ENCODE measurements at places on chromosomes 13 and 19.

DNA sequence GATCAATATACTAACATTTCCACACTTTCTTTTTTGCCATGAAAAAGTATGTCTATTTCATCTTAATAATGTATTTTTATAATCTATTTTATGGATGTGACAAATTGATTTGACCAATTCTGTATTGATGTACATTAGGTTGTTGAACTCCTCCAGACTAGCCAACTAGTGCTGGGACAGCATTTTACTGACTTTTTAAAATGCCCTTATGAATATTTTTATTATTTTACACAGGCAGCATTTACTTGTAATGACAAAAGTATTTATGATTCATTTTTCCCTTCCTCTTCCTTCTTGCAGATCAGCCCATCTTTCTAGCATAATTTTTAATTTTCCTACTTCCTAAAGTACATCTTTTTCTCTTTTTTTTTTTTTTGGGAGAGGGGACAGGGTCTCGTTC lies 918 bp upstream of the FUZ start:
- no peak for DNase-seq

DNA sequence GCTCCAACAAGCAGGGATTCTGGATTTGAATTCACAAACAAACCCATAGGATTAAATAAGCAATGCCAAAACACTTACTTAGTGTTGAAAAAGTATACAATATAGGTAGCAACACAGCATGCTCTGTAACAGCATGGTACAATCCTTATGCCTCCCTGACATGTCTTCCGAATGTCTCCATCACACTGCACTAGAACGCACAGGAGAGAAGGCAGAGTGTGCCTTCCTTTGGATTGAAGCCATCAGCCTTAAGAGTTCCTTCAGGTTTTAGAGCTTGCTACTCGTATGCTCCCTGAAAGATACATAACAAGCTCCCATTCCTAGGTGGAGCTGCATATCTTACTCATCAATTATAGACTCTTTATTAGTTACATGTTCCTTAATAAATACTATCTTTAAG lies 1573.9 kb upstream of the PRR20A start:
- DNase-seq = no peak

DNA sequence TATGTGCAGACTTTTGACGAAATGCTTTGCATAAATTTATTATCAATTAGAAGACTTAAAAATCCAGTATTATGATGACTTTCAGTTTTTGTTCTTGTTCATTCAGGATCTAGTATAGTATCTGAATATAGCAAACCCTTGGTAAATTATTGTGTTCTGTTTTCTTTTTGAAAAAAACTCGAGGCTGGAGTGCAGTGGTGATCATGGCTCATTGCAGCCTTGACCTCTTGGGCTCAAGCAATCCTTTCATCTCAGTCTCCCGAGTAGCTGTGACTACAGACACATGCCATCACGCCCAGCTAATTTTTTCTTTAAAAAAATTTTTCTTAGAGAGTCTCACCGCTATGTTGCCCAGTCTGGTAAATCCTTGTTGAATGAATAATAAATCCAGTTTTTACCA lies 4.6 kb downstream of the FARP1 start:
- DNase-seq = no peak

- DNase-seq = no peak
Observed at GRCh38 chr19:27794494-27795042, 1418.4 kb downstream of the UQCRFS1 start.

DNA sequence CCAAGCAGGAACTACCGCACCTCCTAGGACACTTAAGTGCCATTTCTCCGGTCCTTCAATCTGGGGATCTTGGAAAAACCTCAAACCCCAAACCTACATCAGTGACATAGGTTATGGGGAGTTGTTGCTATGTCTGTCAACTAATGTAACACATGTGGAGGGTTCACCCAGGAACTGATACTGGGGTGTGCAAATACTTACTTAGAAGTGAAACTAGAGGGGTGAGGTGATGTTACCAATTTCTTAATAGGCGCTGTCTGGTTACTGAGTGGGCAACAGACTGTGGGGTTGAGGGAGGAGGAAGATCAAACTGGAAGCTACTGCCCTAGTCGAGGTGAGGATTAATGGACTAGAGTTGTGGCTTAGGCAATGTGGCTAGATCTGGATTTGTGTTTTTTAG lies 1.9 kb downstream of the ZNF586 start:
- no peak for DNase-seq

GRCh38 chr13:36885901-36886300 lies 34.1 kb downstream of the SMAD9 start:
- DNase-seq = no peak

- no peak for DNase-seq
Observed at GRCh38 chr13:73142071-73142470, 83.3 kb downstream of the KLF5 start.

GRCh38 chr13:19852766-19853165 lies 10.7 kb downstream of the ZMYM5 start:
- no peak for DNase-seq

DNA sequence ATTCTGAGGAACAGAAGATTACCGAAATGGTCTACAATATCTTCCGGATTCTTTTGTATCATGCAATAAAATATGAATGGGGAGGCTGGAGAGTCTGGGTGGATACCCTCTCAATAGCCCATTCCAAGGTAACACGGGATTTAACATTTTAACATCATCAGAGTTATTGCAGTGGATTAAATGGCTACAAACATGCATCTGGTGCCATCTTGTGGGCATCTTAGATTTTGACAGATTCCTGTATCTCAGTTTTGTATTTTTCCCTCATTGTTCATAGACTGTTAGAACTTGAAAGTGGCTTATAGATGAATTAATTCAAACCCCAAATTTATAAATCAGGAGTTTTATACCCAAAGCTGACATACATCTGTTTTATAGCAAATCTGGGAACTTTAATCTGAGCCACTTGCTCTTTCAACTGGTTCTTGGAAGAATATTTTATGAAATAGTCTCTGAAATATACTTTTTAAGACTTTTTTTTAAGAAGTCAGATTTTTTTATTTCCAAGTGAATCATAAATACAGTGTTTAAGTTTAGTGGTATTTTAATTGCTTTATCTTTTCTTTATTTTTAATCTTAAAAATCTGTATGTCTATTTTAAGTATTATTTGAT lies 215.2 kb downstream of the NBEA start:
- no peak for DNase-seq

- DNase-seq = no peak
Observed at GRCh38 chr13:40261336-40261735, 405.1 kb downstream of the FOXO1 start.

GRCh38 chr19:30085394-30085793 lies 143.4 kb downstream of the URI1 start:
- DNase-seq = no peak

DNA sequence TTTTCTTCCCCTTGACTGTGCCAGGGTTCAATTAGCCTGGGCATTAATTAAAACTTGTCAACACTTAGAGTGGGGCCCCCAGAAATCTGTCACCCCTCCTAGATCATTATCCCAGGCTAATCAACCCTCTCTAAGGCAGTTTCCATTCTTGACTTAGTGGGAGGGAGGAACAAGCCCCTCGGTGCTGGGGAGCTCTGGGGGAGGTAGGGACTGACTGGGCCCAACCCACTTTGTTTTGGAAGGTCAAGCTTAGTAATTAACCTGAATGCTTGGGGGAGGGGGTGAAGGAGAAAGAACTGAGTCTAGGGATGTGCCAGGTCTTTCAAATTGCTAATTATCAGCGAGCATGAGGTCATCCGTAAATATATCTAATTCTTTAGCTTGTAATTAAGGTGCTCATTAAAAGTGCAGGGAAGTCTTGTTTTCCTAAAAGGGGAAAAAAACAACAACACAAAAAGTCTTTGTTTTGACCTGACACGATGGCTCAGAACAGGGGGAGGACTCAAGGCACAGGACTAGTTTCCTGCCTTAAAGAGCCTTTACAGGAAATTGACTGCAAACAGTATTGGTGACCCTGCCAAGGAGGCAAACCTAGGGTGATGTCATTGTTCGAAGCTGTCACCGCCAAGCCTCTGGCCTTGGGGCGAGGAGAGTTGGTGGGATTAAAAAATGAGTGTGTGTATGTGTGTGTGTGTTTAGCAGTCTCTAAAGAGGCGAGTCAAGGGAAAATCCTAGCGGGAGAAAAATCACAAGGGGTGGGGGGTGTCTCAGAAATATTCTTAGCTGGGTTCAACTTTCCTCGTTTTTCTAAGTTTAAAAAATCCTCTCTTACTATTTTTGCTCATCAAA lies 19.4 kb downstream of the ACTN4 start:
- DNase-seq = no peak

DNA sequence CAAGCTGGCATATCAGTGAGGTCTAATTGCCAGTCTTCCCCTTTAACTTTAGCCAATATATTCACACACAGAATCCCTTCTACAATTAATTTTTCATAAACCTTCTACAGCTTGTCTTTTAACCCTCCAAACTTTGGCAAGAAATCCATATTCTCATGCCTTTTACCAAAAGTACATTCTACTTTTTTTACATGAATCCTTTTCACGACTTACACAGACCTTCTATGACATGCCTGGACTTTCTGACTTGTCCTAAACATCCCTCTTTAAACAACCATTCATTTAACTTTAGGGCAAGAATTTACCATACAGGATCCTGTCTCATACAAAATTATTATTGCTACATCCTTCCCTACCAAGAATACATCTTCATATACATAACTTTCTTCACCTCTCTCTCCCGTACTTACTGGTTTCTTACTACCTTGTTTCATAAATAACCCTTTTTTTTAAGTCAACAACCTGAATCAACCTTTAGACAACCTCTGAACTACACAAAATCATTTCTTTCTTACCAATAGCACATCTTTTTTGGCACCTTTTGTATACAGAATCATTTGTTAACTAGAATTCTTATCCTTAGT lies 23.5 kb downstream of the ZNF544 start:
- no peak for DNase-seq

- DNase-seq = no peak
Observed at GRCh38 chr13:94312511-94313216, 166.8 kb downstream of the DCT start.

GRCh38 chr13:100644371-100644770 lies 30.2 kb downstream of the TMTC4 start:
- DNase-seq = no peak

DNA sequence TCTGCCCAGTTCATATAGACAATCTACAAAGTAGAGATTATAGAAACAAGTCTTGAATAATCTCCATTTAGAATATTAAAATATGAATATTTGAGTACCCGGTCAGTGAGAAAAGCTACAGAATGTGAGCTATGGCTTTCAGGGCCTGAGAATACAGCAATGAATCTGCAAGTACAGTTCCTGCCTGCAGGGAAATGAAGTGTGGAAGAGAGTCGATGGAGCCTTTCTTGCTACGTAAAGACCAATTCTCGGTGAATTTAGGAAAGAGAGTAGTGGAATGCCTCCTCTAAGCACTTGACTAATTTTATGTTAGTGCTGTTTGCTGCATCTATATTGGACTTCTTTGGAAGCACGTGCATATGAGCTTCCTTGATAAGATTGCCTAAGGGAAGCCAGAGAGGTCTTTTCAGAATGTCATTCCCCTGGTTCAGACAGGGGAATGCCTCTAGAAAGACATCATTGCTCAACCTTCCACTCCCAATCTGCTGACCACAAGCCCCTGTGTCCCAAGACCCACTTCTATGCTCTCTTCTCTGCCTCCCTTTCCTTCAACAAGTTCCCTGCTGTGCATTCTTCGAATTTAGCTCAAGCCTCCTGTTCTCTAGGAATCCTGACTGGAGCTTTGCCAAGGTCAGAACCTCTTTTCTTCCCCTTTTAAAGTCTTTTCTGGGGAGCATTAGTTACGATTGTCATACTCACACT lies 41.9 kb downstream of the GPC6 start:
- no peak for DNase-seq

GRCh38 chr19:51071095-51071405 lies 6.2 kb upstream of the KLK13 start:
- DNase-seq = no peak

Measured in stimulated activated CD8-positive, alpha-beta memory T cell treated with anti-CD3 and anti-CD28 coated beads, Interleukin-12 subunit alpha, Interleukin-12 subunit beta, amount 100 ng/mL, for 4 hours (primary cell).